ENCODE measurements at places on chromosomes 6 and 20. TPM values are rescaled to one million over a fixed set of nuclear protein-coding genes. Genes with fewer than 3 reads are reported as not detected.

RFX6 gene
- total RNA-seq, result 23.9 TPM

ANKRD6 gene
- total RNA-seq, result 33.0 TPM

PGBD1 gene
- 3.6 TPM for total RNA-seq

ZNF334 gene
- 12.6 TPM for total RNA-seq

- DNase-seq, result no peak
Observed at GRCh38 chr6:124793398-124793797, 168.8 kb upstream of the RNF217 start.

GRCh38 chr20:23867152-23867776, 12.3 kb downstream of the CST5 start:
- no peak for DNase-seq
